ENCODE measurements at places on chromosomes 5 and 9.

DNA sequence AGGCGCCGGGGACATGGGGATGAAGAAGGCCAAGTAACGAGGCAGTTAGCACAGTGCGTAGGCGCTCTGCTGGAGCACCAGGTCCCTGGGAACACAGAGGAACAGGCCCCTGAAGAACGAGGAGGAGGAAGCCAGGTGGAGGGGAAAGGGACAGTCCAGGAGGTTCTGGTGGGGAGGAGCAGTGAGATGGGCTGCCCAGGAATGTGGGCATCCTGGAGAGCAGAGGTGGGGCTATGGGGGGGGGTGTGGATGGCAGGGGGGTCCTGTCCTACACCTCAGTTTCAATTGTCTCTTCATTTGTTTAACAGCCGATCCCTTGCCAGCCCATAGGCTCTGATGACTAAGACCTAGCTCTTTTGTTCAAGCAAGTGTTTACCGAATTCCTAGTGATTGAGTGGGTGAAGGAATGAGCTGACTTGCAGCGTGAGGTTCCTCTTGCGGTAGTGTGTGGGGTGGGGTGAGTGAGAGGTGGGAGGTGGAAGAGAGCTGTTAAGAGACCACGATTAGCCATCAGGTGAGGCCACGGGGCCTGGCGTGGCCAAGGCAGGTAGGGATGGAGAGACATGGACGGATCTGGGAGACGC lies 8.4 kb upstream of the PHYHD1 start:
- no peak for DNase-seq

DNA sequence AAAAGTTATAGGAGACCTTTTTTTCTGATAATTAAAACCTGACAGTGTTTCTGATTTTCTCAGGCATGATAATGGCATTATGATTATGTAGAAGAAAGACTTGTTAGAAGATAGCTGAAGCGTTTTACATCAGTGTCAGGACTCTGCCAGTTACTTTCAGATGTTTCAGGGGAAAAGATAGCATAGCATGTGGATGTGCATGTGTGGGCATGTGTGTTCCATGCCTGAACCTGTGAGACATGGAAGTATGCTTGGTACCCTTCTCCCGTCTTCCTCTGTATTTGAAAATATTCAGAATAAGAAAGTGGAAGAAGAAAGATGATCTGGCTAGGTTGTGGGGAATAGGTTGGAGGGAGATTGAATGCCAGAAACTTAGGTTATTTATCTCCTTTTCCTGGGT lies 113.1 kb upstream of the PCAT7 start:
- DNase-seq: no peak

GRCh38 chr5:169084775-169085174 lies 216.2 kb downstream of the SLIT3 start:
- DNase-seq: no peak

DNA sequence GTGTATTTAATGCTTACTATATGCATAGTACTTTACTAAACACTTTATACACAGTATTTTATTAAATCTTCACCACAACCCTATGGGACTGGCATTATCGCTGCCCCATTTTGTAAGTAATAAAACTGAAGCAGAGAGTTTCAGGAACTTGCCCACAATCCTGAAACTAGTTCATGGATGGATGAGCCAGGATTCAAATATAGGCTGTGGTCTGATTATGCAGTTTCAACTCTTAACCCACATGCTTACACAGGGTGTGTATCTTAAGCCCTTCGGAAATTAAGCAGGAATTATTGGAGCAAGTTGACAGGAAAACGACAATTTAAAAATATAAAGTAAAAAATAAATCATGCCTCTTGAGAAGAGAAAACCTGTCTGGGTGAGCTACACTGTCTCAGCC lies 109.0 kb downstream of the ATP10B start:
- DNase-seq: no peak

DNA sequence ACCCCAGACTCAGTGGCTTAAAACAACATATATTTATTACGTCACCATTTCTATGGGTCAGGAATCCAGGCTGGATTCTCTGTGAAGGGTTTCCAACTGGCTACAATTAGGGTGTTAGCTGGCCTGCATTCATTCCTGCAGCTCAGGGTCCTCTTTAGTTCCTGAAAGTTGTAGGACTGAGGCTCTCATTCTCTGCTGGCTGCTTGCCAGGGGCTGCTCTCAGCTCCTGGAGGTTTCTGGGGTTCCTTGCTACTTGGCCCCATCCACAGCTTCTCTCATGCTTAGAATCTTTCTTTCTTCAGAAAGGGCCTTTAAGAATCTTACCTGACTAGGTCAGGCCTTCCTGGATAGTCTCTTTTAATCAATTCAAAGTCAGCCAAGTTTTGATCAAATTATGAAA lies 424.6 kb downstream of the GADD45G start:
- DNase-seq: no peak

DNA sequence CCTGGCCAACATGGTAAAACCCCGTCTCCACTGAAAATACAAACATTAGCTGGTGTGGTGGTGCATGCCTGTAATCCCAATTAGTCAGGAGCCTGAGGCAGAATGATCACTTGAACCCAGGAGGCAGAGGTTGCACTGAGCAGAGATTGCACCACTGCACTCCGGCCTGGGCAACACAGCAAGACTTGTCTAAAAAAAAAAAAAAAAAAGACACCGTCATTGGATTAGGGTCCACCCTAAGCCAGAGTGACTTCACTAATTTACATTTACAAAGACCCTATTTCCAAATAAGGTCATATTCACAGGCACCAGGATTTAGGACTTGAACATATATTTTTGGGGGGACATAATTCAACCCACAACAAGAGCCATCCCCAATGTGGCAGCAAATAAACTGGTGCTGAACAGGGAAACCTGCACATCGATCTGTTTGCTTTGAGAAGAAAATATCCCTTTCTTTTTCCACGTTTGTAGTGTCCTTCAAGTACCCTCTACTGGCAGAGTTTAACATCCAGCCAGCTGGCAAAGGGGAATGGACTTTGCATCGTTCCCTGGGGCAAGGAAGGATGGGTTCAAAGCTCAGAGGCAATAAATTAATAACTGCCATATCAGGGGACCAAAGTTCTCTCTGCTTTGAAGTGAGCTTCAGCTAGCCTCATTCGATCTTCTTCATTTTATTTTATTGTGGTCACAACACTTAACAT lies 3.7 kb upstream of the DNAJC25 start:
- DNase-seq: no peak

DNA sequence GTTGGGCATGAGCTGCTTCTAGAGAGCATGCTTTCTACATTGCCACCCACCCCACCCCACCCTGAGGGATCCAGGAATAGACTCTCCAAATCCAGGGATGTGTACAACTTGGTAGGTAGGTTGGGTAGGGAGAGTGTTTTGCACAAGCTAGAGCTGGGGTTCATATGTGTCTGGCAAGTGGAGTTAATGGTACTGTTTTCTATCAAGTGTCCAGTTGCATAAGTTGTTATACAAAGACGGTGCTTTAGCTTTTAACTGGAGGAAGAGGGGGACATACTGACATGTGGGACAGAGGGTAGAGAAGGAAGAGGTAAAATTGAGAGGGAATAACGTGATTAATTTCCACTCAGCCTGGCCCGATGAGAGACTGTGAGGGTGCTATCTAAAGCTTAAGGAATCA lies 51.0 kb upstream of the TNC start:
- no peak for DNase-seq

DNA sequence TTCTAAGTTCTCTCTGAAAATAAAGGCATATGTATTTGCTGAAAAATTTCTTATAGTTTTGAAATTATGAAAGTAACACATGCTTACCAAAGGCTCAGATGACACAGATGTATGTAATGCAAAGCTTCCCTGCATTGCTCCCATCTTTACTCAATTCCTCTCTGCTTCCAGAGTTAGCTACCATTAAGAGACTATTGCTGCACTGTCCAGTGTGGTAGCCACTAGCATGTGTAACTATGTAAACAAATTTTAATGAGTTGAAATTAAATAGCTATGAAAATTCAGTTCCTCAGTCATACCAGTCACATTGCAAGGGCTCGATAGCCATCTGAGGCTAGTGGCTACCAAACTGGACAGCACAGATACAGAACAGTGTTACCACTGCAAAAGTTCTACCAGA lies 17.9 kb downstream of the FRMD3 start:
- no peak for DNase-seq

DNA sequence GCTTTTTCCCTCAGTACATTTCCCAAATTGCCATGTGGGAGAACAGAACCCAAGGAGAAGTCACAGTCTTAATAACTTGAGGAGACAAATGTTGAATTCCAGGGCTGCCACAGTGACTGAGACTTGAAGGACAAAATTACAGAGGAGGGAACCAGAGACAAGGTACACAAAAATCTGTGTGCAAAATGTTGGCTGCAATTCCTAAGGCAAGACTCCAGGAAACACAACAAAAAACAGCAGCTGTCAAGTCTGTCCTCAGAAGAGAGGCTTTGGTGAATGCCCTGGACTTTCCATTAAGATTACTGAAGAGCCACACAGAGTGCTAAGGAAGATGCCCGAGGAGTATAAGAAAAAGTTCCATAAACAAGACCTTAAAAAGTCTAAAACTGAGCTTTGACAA lies 21.1 kb downstream of the AP3B1 start:
- no peak for DNase-seq

DNA sequence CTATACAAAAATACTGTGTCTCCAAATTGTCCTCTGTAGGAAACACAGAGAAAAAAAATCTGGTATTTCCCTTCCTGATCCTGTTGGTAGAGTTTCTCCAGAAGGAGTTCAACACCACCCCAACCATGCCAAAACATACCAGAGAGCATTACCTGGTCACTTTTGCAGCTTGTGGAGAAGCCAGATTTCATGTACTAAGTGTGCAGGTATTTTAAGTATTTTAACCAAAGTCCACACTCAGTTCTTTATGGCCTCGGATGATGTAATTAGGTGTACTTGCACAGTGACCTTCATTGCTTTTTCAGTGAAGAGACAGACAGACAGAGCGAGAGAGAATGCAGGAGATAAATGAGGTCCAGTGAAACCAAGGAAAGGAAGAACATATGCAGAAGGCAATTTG lies 2046.8 kb upstream of the CDH9 start:
- DNase-seq: no peak

- DNase-seq: no peak
These were observed 3.1 kb upstream of the ZER1 start for GRCh38 chr9:128774804-128775203.

- DNase-seq: no peak
These were observed 336.9 kb downstream of the DRD1 start for GRCh38 chr5:175107028-175107588.

DNA sequence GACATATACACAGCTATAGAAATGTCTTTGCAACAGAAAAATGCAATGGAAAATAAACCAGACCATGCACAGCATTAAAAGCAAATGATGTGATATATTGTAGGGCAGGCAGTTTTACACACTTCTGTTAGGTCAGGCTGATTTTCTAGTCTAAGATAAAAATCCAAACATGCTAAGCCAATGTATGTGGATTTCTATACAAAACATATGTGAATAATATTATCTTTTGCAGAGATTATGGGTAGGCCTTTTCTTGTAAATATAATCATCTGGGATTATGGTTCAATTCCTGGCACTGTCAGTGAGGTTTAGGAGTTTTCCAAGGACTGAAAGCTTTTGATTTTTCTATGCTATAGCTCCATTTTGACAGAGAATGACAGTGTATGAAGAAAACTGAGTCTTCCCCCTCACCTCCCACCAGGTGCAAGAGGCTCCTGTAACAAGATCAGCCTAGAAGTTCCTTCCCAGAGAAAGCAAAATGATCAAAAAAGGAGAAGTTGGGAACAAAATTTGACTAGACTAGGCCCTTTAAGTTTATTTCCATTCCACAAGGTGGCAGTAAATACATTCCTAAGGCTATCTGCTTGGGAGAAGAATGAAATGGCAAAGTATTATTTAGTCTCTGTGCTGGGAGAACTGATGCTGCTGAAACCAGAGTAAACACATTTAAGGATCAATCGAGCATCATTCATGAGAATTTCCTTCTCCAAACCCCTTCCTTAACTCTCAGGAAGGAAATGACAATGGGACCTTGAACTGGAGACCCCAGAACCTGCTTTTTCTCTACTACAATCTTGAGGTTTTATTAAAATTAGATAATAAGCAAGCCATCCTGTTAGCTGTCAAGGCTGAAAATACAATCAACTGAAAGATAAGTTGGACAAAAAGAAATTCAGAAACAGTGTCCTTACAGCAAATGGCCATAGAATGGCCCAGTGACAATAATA lies 133.0 kb upstream of the TUT7 start:
- DNase-seq: peak; percentile 80

GRCh38 chr9:70801181-70801829 lies 320.1 kb downstream of the TRPM3 start:
- DNase-seq: no peak

DNA sequence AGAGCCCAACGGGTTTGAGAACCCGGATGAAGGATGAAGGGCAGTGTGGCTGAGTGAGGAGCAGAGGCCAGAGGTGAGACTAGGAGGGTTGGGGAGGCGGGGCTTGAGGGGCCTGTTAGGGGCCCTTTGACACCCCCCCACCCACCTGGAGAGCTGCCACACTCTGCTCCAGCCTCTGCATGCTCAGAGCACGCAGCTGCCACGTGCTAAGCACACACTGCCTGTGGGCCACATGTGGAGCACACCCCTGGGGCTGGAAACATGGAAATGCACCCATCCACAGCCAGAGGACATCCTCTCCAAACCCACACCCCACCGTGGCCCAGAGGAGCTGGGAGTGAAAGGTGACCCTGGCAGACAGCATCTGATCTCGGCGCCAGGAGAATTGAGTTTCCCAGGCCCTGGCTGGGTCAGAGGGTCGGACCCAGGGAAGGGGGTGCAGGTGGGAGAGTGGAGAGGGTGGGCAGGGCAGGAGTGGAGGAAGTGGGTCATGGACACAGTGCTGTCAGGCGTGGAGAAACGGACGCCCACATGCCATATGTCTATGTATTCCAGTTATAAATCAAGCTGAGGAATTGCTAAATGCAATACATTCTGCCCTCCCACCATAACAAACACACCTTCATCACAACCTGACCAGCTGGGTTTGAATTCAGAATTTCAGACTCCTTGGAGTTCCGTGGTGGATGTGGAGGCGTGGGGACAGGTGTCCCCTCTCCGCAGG lies 5.9 kb downstream of the DNM1 start:
- no peak for DNase-seq

DNA sequence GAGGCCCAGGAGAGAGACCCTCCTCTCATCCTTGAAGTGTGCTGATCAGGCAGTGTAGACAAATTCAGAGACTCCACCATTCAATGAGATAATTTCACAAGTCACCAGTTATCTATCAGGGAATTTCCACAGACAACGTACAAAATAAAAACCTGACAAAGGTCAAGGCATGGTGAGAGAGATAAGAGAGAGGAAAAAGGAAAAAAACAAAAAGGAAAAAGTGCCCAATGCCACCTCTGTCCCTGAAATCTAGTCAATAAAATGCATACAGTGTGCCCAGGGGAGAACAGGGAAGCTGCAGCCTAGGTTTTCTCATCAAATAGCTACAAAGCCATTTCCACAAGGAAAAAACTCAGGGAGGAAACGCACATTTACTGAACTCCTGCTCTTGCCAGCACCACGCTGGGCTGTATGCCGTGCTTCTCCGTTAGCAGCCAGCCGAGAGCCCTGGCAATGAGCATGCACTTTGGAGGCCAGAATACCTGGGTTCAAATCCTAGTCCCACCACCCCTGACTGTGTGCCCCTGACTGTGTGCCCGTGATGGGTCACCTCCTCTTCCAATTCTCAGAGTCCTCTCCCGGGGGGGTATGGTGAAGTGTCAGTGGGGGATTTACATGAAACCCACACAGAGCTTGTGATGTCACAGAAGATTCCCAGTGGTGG lies 11.6 kb downstream of the WHRN start:
- DNase-seq: no peak

Data from skin of body (tissue), 3 donors.